ENCODE measurements at places on chromosomes 3 and 15.

- no peak for DNase-seq
Measured at GRCh38 chr3:70855149-70855548, 542.7 kb upstream of the MDFIC2 start.

- DNase-seq = no peak
Measured at GRCh38 chr3:151818361-151818760, 4.4 kb downstream of the AADAC start.

GRCh38 chr3:77467702-77468625, 428.1 kb downstream of the ROBO2 start:
- DNase-seq = no peak

- no peak for DNase-seq
Measured at GRCh38 chr3:185924375-185924774, 13.4 kb downstream of the TRA2B start.

DNA sequence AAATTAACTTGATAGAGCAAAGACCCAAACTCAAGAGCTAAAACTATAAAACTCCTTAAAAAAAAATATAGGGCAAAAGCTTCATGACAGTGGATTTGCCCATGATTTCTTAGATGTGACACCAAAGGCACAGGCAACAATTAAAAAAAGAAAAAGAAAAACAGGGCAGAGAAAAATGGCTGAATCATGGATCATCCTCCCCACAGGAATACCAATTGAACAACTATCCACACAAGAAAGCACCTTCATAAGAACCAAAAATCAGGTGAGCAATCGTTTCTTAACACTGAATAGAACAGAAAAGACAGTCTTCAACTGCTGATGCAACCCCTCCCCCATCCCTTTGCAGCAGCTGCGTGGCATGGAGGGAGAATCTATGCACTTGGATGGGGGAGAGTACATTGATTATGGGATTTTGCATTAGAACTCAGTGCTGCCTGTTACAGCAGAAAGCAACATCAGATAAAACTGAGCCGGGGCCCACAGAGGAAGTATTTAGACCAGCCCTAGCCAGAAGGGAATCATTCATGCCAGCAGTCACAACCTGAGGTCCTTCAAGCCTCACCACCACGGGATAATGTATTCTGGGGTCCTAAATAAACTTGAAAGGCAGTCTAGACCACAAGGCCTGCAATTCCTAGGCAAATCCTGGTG, 15.7 kb downstream of the C3orf33 start:
- DNase-seq = no peak

DNA sequence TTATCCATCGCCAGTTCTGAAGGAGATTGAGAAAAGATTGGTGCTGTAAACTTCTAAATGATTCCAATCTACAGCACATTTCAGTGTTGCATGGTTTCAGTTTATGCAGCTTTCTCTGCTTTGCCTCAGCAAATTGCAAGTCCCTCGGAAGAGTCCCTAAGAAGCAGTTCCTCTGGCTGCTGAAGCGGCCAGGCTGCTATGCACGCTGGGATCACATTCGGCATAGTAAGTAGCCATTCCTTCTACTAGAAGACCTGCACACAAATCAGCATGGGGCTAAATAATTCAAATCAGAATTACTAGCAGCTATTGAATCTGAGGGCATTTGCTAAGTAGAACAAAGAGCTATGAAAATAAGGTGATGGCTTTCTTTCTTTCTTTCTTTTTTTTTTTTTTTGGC, 769.5 kb downstream of the AGBL1 start:
- no peak for DNase-seq

GRCh38 chr3:39222939-39223338, 30.5 kb upstream of the XIRP1 start:
- no peak for DNase-seq

GRCh38 chr3:7171493-7171892, 310.6 kb downstream of the GRM7 start:
- DNase-seq = no peak

- DNase-seq = peak; percentile 80
Measured at GRCh38 chr3:111903067-111903511, 44.0 kb downstream of the PHLDB2 start.

Measured in HS-27A (cell line).